ENCODE measurements at places on chromosomes 12 and 14.
A peak's percentile ranks its signal among the peaks of the same experiment; 100 is the strongest.

GRCh38 chr12:22588817-22589216 is 36.2 kb upstream of the ETNK1 start:
- no peak for DNase-seq

- peak; percentile 82 for DNase-seq
Measured at GRCh38 chr12:3313675-3314663, 177.0 kb upstream of the PRMT8 start.

- peak; percentile 15 for DNase-seq
Measured at GRCh38 chr14:28831126-28831525, 64.5 kb downstream of the FOXG1 start.

- no peak for DNase-seq
Measured at GRCh38 chr12:53954694-53955035, at the start of gene HOXC12. Gene HOXC12 (plus strand): TSS chr12:53954903. CDS start chr12:53954930, 27 bp downstream.

GRCh38 chr12:105470601-105471000 is 140.1 kb downstream of the C12orf75 start:
- no peak for DNase-seq

DNA sequence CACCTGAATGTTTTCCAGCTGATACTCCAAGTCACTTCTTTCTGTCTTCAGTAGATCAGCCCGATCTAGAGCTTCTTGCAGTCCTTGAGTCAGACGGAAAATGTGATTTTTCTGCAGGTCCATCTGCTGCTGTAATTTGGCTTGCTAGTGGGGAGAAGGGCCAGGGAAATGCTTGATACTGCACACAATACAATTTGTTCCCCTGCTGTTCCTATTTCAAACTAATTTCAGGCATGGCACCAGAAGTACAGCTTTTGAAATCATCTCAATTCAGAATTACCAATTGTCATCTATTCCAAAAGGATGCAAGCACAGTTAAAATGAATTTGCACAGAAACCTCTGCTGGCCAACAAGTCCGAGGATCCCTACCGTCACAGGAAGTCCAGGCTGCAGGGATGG is 53.4 kb downstream of the PRKAB1 start:
- no peak for DNase-seq

All from D341Med (cell line).